ENCODE measurements at places on chromosomes 1 and 21. TPM values are rescaled to one million over a fixed set of nuclear protein-coding genes. Genes with fewer than 3 reads are reported as not detected.

DNA sequence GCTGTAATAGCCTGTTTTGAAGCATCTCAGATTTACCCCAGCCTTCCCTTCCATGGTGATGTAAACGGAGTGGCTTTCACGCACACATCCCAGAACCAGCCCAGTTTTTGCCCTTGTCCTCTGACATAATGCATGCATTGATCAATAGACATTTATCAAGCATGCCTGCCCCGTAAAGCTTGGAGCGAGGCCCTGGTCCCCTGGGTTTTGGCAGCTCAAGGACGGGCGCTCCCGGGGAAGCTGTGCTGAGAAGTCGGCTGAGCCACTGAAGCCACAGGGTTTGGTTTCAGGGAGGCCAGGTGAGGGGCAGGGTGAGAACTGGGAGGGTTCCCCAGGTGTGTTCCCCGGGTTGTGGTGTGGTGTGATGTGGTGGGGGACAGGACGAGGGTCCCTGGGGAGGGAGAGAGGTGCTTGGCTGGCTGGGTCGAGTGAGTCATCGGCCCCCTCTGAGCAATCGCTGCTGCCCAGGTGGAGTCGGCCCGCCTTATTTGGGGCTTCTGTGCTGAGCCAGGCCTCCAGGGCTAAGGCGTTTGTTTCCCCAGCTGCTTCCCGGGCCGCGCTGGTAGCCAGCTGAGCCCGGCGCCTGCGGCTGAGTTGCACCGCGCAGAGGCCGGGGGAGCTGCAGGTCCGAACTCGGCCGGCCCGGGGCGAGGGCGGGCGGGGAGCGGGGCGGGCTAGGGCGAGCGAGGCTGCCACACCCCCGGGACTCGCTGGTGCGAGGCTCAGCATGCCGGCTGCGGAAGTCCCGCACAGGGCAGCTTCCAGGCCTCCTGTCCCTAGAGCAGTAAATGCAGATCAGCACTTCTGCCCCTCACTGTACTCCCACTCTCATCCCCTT, 23.6 kb downstream of the ATP2B4 start:
- no peaks in the 10 kb centered on the region for H3K27me3 ChIP-seq
- H3K4me1 ChIP-seq: peaks cover 23% of the 10 kb centered on the region
- H3K27ac ChIP-seq: peak overlapping the region; percentile 57
- DNase-seq: peak; percentile 68
- H3K36me3 ChIP-seq: no peaks in the 10 kb centered on the region

GRCh38 chr1:13799502-13800283, 99.7 kb downstream of the PRDM2 start:
- no peak for DNase-seq
- H3K36me3 ChIP-seq: no peaks in the 10 kb centered on the region
- H3K27ac ChIP-seq: no peak overlapping the region

GRCh38 chr1:234656944-234657654, 47.1 kb upstream of the IRF2BP2 start:
- H3K36me3 ChIP-seq: no peaks in the 10 kb centered on the region
- H3K4me3 ChIP-seq: no peak overlapping the region
- peaks cover 37% of the 10 kb centered on the region for H3K4me1 ChIP-seq
- H3K27ac ChIP-seq: peak overlapping the region; percentile 93
- peak; percentile 97 for DNase-seq
- no peaks in the 10 kb centered on the region for H3K27me3 ChIP-seq

DNA sequence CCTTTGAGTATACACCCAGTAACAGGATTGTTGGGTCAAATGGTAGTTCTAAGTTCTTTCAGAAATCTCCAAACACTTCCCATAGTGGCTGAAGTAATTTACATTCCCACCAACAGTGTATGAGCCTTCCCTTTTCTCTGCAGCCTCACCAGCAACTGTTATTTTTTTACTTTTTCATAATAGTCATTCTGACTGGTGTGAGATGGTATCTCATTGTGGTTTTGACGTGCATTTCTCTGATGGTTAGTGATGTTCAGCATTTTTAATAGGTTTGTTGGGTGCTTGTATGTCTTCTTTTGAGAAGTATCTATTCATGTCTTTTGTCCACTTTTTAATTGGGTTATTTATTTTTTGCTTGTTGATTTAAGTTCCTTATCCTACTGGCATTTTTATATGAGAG, 26.4 kb upstream of the LAMC1 start:
- no peaks in the 10 kb centered on the region for H3K27me3 ChIP-seq
- no peaks in the 10 kb centered on the region for H3K36me3 ChIP-seq
- no peak overlapping the region for H3K27ac ChIP-seq

DNA sequence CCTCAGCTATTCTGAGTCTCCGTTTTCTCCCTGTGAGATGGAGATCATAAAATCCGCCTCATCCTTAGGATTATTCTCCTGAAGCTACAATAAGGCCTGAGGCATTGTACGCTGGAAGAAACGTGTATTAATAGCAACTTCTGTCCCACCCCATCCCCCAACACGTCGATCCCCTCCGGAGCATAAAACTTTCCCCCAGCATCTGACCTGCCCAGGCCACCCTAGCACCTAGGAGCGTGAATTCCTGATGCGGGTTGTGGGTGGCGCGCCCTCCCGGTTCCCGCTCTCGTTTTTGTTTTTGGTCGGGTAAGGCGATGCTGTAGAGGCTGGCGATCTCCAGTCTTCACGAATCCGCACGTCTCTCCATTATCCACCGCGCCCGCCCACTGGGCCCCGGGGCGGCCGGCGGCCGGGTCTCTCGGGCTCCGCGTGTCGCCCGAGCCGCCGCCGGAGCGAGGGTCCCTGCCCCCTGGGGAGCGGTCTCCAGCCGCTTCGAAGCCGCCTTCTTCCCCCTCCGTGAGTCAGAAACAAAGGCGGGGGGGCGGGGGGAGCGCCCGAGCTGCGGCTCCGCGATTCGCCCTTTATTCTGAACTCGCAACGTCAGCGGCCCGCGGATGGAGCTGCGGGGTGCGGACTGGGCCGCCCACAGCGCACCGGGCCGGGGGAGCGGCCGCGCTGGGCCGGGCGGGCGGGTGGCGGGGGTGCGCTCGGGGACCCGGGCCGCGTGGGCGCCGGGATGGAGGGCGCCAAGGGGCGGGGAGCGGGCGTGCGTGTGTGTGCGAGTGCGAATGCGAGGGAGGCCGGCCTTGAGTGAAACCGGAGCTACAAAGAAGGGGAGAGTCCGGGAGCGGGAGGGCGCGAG, at the start of gene PLEKHO1:
Gene PLEKHO1, plus strand, starts transcription at position 646 of the 862 bp plus-strand sequence. CDS start 342 bp downstream, outside the sequence.
- DNase-seq: peak; percentile 76
- H3K4me1 ChIP-seq: peaks cover 41% of the 10 kb centered on the region
- no peaks in the 10 kb centered on the region for H3K27me3 ChIP-seq
- peak within 1 kb of the TSS; percentile 89 for H3K4me3 ChIP-seq
- peak within 1 kb of the TSS; percentile 83 for H3K27ac ChIP-seq

GRCh38 chr1:230270559-230271281, 155.4 kb downstream of the PGBD5 start:
- peaks cover 20% of the 10 kb centered on the region for H3K36me3 ChIP-seq
- H3K27ac ChIP-seq: no peak overlapping the region
- H3K4me1 ChIP-seq: peaks cover 9% of the 10 kb centered on the region
- no peak overlapping the region for H3K4me3 ChIP-seq
- no peaks in the 10 kb centered on the region for H3K27me3 ChIP-seq

- H3K4me1 ChIP-seq: peaks cover 5% of the 10 kb centered on the region
- H3K27me3 ChIP-seq: no peaks in the 10 kb centered on the region
- no peak for DNase-seq
- H3K27ac ChIP-seq: no peak overlapping the region
Observed at GRCh38 chr1:66316464-66317247, 217.3 kb upstream of the SGIP1 start.

GRCh38 chr1:118340928-118341910, 156.2 kb upstream of the SPAG17 start:
- H3K4me1 ChIP-seq: no peaks in the 10 kb centered on the region
- H3K36me3 ChIP-seq: no peaks in the 10 kb centered on the region
- H3K4me3 ChIP-seq: no peak overlapping the region
- DNase-seq: peak; percentile 22
- no peaks in the 10 kb centered on the region for H3K27me3 ChIP-seq
- no peak overlapping the region for H3K27ac ChIP-seq

DNA sequence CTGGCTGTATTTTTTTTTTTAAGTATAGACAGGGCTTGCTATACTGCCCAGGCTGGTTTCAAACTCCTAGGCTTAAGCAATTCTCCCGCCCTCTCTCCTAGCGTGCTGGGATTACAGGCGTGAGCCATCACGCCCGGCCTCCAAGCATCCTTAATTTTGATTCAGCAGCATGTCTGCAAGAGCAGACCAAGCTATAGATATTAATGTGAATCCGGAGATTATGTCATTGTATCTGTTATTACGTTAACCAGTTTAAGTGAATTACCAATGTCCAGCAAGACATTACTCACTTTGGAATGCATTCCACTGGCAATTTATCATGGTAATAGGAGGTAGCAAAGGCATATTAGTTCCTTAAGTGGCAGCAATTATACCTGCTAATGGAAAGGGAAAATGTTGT, 179.7 kb downstream of the CHRM3 start:
- H3K4me3 ChIP-seq: no peak overlapping the region
- DNase-seq: no peak
- no peaks in the 10 kb centered on the region for H3K4me1 ChIP-seq
- H3K27me3 ChIP-seq: no peaks in the 10 kb centered on the region
- H3K36me3 ChIP-seq: no peaks in the 10 kb centered on the region

- H3K4me1 ChIP-seq: peaks cover 27% of the 10 kb centered on the region
- H3K36me3 ChIP-seq: no peaks in the 10 kb centered on the region
- H3K27ac ChIP-seq: no peak overlapping the region
Observed at GRCh38 chr1:109894823-109895719, 15.6 kb upstream of the CSF1 start.

GRCh38 chr1:52633291-52633754, 355 bp downstream of the SHISAL2A start:
- H3K4me1 ChIP-seq: no peaks in the 10 kb centered on the region
- no peak overlapping the region for H3K27ac ChIP-seq
- no peak overlapping the region for H3K4me3 ChIP-seq
- peaks cover 37% of the 10 kb centered on the region for H3K27me3 ChIP-seq
- DNase-seq: no peak

DNA sequence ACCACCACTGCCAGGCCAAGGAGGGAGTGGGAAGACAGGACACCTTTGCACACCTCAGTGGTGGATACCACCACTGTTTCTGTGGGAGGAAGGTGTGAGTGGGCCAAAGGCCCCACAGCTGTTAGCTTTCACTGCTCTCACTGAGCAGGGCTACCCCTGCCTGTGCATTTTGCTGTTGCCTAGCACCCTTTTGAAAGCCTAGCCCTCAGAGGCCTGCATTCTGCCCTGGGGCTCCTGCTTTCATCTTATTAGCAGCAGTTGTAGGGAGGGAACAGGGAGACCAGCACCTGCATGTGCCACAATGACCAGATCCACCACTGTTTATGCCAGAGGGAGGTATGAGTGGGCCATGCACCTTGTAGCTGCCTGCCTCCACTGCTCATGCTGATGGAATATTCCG, 110.9 kb upstream of the C21orf91 start:
- H3K27me3 ChIP-seq: no peaks in the 10 kb centered on the region
- no peak overlapping the region for H3K4me3 ChIP-seq
- H3K4me1 ChIP-seq: no peaks in the 10 kb centered on the region

GRCh38 chr1:205189131-205189530, 22.4 kb downstream of the DSTYK start:
- no peaks in the 10 kb centered on the region for H3K4me1 ChIP-seq
- no peak for DNase-seq
- no peak overlapping the region for H3K27ac ChIP-seq
- no peaks in the 10 kb centered on the region for H3K27me3 ChIP-seq

DNA sequence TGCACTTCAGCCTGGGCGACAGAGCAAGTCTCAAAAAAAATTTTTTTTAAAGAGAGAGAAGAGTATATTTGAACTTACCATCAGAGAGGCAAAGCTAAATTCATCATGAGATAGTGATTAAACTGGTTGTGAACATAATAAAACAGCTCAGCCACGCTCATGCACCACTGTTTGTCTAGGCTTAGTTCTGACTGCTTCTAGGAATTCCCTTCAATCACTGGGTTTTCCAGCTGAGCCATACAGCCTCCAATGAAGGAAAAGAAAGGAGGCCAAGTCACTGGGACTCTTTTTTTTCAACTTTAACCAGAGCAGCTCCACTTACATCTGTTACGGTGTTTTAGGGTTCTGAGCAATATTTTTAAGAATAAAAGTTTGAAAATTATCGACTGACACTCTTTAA, 50.4 kb upstream of the HNRNPU start:
- peaks cover 4% of the 10 kb centered on the region for H3K4me1 ChIP-seq
- H3K4me3 ChIP-seq: no peak overlapping the region
- DNase-seq: no peak
- H3K27me3 ChIP-seq: no peaks in the 10 kb centered on the region
- no peak overlapping the region for H3K27ac ChIP-seq
- H3K36me3 ChIP-seq: no peaks in the 10 kb centered on the region

DNA sequence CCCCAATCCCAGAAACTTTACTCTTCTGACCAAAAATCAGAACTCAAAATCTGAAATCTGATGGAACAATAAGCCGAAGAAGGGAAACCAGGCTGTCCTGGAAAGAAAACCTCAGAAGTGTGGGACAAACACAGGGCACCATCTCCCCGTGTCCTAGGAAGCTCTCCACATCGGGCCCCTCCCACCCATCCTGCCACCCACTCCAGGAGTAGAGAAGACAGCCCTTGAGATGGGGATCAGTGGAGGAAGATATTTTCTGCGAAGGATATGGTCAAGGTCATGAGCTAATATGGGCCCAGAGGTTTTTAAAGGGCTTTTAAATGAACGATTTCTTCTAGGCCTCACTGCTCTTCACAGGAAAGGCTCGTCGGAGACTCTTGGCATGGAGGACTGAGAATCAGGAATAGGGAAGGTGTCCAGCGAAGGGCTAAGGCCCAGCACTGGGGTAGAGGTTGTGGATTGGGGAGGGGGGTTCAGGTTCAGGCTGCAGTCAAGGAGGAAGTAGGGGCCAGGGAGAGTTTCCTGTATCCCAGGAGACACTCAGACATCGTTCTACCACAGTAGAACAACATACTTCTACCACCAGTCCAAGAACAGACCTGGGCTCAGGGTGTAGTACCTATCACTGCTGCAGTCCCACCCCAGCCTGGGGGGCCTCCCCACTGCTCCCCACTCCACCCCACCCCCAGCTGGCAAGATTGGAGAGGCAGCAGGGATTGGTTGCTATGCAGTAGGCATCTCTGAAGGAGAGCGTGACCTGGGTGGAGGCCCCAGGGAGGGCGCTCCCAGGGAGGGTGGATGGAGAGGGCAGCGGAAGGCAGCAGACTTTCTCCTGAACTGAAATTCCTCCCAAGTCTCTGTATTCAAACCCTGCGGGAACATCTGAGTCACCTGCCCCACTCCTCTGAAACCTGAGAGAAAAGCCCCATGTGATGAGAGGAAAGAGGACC, 1.2 kb upstream of the S100A5 start:
- H3K4me1 ChIP-seq: peaks cover 33% of the 10 kb centered on the region
- no peaks in the 10 kb centered on the region for H3K36me3 ChIP-seq
- no peak for DNase-seq
- H3K27ac ChIP-seq: no peak overlapping the region
- H3K27me3 ChIP-seq: no peaks in the 10 kb centered on the region
- H3K4me3 ChIP-seq: no peak overlapping the region

C2CD4D gene
- 0.22 TPM for total RNA-seq

S100A8 gene
- not detected for total RNA-seq

LGR6 gene
- total RNA-seq: 0.27 TPM

CFAP74 gene
- not detected for total RNA-seq

LCE6A gene
- not detected for total RNA-seq

BRWD1 gene
- total RNA-seq: 28.1 TPM

CRYAA gene
- not detected for total RNA-seq

HSD3B2 gene
- total RNA-seq: not detected
